ENCODE measurements at places on chromosomes 4 and X. TPM values are rescaled to one million over a fixed set of nuclear protein-coding genes. Genes with fewer than 3 reads are reported as not detected.

DNA sequence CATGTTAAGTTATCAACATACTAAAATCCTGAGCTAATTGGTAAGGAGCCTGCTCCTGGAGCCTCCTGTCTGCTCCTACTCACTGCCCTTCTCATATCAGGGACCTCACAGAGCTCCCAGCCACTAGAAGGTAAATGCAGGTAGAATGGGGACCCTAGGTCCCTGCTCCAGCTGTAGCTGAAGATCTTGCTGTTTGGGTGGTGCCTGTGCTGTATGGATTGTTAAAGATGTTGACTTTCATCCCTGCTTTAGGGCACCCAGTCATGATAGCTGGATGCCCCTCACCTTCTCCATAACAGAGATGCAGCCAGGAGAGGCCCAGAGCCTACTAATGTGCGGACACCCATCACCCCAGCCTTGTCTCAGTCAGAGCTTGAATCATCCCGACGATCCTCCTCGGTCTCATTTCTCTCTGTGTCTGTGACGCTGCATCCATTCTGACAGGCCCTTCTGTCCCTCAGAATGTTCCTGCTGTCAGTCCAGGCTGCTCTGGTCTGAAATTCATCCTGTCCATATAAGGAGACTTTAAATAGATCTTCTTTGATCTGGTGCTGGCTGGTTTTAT is 341.7 kb upstream of the GATB start:
- DNase-seq, result no peak

Gene NLRP2B
- not detected for total RNA-seq

DNA sequence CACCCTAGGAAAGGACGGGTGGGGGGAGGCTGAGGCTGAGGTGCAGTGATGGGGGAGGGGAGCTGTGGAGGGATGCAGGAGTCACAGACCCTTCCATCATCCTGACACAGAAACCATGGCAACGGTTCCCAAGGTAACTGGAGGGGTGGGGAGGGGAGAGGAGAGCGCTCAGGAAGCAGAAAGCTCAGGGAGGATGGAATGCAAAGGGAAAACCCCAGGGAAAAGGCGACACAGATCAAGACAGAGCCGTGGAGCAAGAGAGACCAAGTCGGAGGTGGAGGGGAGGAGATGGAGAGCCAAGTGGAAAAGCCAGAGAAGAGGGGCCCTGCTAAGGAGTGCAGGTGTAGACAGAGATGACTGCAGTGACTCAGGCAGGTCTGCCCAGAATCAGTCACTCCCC is 14.5 kb downstream of the L1CAM start:
- DNase-seq, result no peak

GRCh38 chrX:43586830-43587229 is 69.3 kb upstream of the MAOA start:
- DNase-seq, result no peak

Gene RAPGEF2
- total RNA-seq, result 21.9 TPM

Gene SPANXB1
- not detected for total RNA-seq

All from LHCN-M2 (cell line).